ENCODE measurements at places on chromosomes 3 and 15. TPM values are rescaled to one million over a fixed set of nuclear protein-coding genes. Genes with fewer than 3 reads are reported as not detected.
A peak's percentile ranks its signal among the peaks of the same experiment; 100 is the strongest.

- no peak for DNase-seq
Observed at GRCh38 chr3:171297951-171298350, 162.3 kb downstream of the TNIK start.

GRCh38 chr3:152334761-152335160, 66.0 kb downstream of the MBNL1 start:
- no peak for DNase-seq

The IL12A gene
- 0.83 TPM for total RNA-seq

- DNase-seq = peak; percentile 63
Observed at GRCh38 chr3:129224984-129225393, 24.4 kb upstream of the COPG1 start.

DNA sequence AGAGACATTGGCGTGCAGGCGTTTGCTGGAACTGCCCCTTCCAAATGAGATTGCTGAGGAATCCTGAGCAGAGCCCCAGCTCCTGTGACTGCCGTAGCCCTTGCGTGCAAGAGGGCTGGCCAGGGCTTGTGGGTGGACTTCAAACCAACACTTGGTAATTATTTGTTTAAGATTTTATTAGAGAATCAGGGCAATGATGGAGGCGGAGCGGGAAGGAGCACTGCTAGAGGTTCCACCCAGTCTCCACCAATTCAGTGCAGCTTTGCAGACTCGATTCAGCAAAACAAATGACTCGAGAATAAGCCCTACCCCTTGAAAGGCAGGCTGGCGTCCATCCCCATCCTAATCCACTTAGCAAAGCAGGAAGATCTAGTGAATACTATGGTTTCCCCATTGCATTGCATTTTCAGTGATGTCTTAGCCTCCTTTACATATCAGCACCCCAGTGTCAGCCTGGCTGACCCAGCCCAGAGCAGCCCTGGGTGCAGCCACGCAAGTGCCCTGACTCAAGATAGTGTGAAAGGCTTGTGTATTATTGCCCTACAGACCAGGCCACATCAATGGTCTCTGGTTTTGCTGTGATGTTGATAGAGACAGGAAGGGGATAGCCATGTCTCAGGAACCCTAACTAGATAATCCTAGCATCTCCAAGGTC, 26.0 kb downstream of the GLDN start:
- no peak for DNase-seq

The GOLGA6L7 gene
- total RNA-seq = not detected

DNA sequence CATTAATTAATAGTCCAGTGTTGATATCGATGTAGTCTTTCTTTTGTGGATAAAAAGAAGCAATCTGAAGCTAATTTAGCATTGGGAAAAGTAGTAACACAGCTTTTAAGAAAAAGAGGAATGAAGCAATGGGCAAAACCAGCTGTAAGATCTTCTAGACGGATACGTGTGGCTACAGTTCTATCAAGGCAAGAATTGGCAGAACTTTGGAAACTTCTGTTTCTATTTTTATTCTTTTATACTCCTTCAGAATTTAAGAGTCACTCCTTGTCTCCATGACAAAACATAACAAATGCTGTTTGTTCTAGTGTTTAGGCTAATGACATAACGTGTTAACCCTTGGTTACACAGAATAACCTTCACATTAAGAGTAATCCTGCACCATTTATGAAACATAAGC, 289.2 kb downstream of the ROBO2 start:
- no peak for DNase-seq

- DNase-seq = no peak
Observed at GRCh38 chr3:17985658-17986347, 243.4 kb upstream of the TBC1D5 start.

GRCh38 chr3:114307832-114308231, 14.0 kb downstream of the TIGIT start:
- DNase-seq = no peak

GRCh38 chr15:69394556-69395282, 19.4 kb upstream of the KIF23 start:
- DNase-seq = peak; percentile 42

The CCR9 gene
- not detected for total RNA-seq

GRCh38 chr15:51678096-51678495, 3.2 kb upstream of the SCG3 start:
- DNase-seq = peak; percentile 17

The CNTN4 gene
- not detected for total RNA-seq

DNA sequence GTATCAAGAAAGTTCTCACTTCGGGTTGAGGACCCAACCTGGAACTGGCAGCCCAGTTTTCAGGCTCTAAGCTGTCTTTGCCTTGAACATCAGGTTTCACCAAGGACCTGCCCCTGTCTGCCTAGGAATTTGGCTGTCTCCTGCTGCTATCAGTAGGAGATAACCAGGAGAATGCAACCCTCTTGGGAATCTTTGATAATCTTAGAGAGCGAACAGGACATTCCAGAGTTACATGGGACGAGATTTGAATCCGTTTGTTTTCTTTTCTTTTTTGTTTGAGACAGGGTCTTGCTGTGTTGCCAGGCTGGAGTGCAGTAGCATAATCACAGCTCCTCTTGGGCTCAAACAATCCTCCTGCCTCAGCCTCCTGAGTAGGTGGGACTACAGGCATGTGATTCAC, 18.0 kb upstream of the EIF1B start:
- no peak for DNase-seq

- no peak for DNase-seq
Observed at GRCh38 chr3:28291577-28291976, 50.2 kb downstream of the CMC1 start.

DNA sequence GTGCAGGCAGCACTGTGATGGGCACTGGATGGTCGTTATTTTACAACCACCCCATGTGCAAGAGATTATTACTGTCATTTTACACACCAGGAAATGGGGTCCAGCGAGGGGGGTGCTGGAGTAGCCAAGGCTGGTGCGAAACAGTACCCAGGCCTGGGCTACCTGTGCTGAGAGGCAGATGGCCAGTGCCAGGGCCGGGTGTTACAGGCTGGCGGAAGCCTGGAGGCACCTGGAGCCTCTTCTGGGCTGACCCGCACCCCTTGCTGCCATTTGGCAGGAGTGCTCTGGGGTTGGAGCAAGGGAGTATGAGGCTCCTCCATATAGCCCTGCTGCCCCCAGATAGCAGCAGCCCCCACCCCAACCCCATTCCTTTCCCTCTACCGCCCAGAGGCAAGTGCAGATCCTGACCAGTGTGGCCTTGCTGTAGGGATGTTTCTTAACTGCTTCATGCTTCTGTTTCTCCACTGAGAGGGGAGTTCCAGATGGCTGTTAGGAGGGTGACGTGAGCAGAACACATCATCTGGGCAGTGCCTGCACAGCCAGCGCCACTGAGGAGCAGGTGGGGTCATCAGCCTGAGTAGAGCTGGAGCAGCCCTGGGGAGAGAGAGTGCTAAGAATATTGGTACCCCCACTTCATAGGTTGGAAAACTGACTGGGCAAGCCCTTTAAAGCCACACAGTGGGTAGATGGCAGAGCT, 15.3 kb downstream of the SNX33 start:
- no peak for DNase-seq

The FSIP1 gene
- 4.9 TPM for total RNA-seq

- DNase-seq = no peak
Observed at GRCh38 chr3:25023876-25024275, 404.2 kb upstream of the RARB start.

The SCG3 gene
- total RNA-seq = not detected

The SV2B gene
- total RNA-seq = 0.33 TPM

GRCh38 chr15:93897377-93897776, 334.0 kb upstream of the MCTP2 start:
- DNase-seq = peak; percentile 13

The TTBK2 gene
- 14.8 TPM for total RNA-seq

The RRP9 gene
- total RNA-seq = 44.5 TPM

DNA sequence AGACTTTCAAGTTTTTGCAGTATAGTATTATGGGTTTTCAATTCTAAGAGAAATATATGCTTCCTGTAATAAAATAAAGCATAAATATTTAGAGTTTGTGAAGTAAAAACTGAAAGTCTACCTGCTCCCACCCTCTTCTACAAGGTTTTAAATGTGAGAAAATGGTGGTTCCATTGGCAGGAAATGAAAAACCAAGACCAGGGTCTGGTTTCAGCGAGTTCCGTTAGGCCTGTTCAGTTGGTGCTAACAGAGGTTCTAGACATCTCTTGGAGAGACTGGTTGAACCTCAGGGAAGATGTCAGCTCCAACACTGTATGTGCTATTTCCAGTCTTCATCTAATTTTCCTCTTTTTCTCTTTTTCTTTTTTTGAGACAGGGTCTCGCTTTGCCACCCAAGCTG, 11.8 kb upstream of the MYO1E start:
- DNase-seq = no peak

The CTXN2 gene
- total RNA-seq = not detected

- DNase-seq = no peak
Observed at GRCh38 chr3:62379321-62379798, 6.0 kb upstream of the FEZF2 start.

GRCh38 chr3:161700998-161701397, 204.4 kb downstream of the OTOL1 start:
- no peak for DNase-seq

- no peak for DNase-seq
Observed at GRCh38 chr3:97438131-97438530, 326.4 kb upstream of the ARL6 start.

- DNase-seq = peak; percentile 51
Observed at GRCh38 chr15:57323806-57324589, 52.3 kb upstream of the CGNL1 start.

DNA sequence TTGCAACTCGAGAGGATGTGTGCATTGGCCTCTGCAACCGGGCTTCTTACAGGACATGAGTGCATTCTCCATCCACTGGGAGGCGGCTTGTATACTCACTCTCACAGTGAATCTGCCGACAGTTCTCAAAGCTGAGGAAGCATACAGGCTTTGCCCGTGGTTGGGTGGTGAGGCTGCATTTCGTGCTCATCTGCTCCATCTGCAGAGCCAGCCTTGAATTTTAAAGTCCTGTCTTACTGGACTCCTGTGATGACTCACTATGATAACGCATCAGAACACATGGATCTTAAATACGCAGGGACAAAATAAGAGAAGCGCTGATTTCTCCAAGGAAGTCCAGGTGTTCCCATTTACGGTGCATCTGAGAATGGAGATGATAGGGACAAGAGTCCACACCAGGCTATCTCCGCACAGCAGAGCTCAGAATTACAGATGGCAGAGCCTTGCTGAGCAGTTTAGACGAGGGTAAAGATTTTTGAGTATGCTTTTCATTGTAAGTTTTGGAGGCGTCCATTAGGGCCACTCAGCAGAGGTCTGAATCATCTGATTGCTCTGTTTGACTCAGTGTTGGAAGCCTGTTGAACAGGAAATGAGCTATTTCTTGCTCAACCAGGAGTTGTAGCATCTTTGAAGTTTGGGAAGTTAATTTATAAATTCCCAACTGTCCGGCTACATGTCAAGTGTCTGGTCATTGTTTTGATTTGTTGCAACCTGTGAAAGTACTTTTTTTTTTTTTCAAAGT, 87.1 kb downstream of the GABRG3 start:
- DNase-seq = no peak

The DLL4 gene
- total RNA-seq = not detected

GRCh38 chr15:88752951-88753350, 50.3 kb upstream of the ACAN start:
- DNase-seq = no peak

The APBA2 gene
- total RNA-seq = 1.5 TPM

- peak; percentile 17 for DNase-seq
Observed at GRCh38 chr15:80550908-80551260, 144.2 kb upstream of the ABHD17C start.

- DNase-seq = no peak
Observed at GRCh38 chr3:144894576-144894975, 923.0 kb downstream of the DIPK2A start.

The SYNPR gene
- not detected for total RNA-seq

DNA sequence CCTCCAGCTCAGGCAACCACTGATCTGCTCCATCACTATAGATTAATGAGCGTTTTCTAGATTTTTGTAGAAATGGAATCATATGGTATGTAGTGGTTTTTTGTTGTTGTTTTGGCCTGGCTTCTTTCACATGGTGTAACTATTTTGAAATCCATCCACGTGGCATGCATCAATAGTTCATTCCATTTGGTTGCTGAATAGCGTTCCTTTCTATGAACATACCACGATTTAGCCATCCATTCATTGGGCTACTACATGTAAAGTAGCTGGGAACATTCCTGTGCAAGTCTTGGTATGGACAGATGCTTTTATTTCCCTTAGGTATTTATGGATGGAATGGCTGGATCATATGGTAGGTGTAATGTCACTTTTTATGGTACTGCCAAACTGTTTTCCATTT, 10.7 kb upstream of the CHSY1 start:
- no peak for DNase-seq

GRCh38 chr3:122091602-122092295, 36.6 kb downstream of the CD86 start:
- DNase-seq = no peak

GRCh38 chr15:75172284-75172820, 29.3 kb upstream of the C15orf39 start:
- DNase-seq = no peak

- DNase-seq = no peak
Observed at GRCh38 chr3:73520931-73521461, 103.7 kb downstream of the PDZRN3 start.

DNA sequence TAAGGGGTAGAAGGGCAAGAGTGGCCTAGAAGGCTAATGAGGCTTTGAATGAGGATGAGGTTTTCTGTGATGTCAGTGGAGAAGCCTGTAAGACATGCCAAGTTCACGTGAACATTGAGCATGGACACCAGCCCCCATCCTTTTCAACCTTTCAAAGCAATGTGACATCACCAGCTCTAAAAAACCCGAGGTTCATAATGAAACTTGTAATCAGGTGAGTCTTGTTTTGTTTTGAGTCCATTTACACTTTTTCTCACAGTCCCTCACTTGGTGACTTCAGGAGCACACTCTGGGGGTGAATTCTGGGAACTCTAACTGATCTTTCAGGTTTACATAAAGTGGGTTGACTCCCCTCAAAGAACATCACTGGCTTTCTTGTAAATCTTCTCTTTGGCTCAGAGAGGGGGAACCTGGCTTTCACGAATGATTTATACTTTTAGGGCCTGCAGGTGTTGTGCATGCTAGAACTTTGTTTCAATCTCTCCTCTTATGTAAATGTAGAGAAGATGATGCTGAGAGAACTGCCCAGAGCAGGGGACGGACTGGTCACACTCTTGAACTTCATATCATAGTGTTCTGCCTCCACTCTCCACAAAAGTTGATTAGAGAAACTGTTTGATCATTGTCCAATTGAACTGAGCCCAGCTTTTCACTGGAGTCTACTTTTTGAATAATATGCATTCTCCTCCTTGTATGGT, 224.7 kb upstream of the SATB1 start:
- no peak for DNase-seq

All from mammary epithelial cell (primary cell).